ENCODE measurements at places on chromosomes 4 and X.

GRCh38 chr4:7582313-7583097, 147.8 kb upstream of the PSAPL1 start:
- no peak for DNase-seq

GRCh38 chr4:81040012-81040659, 9.6 kb downstream of the BMP3 start:
- DNase-seq, result peak; percentile 7

- no peak for DNase-seq
These were observed 12.7 kb downstream of the PRIMPOL start for GRCh38 chr4:184662236-184662635.

GRCh38 chr4:37748485-37748884, 62.3 kb upstream of the RELL1 start:
- DNase-seq, result no peak

DNA sequence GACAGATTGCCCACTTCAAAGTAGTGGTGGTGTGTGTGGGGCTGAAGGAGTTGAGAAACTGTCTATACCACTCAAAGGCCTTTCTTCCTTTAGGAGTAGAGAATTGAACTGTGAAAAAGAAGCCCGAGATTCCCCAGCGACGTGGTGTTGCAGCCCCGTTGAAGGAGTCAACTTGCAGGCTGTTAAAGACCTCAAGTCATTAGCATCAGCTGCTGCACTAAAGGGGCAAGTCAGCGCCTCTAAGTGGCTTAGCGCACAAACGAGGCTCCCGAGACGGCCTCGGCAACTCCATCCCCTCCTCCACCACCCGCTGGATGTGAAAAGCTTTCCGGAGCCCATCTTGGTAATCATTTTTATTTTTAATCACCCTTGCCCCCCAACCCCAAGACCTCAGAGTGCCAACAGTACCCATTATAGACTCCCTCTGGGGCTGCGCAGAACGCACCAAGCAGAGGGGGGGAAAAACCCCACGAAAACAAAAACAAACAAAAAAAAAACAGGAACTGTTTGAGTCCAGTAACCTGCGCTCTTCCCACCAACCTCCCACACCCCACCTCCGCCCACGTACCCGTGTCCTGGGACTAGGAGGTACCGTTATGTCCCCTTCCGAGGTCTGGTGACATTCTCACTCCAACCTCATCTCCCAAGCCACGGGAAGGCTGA, 913 bp upstream of the PRDM8 start:
- no peak for DNase-seq

All from NCI-H774 (cell line).